Activated CD8-positive, alpha-beta memory T cell treated with anti-CD3 and anti-CD28 coated beads, Interleukin-2, amount 10 ng/mL, durations not matched to agents 7 days and 5 days (primary cell): ENCODE measurements at places on chromosomes 5 and 9. TPM values are rescaled to one million over a fixed set of nuclear protein-coding genes. Genes with fewer than 3 reads are reported as not detected.

Gene OR1J2
- total RNA-seq: not detected

Gene C5orf63
- total RNA-seq: 7.4 TPM

- H3K36me3 ChIP-seq: no peaks in the 10 kb centered on the region
- no peak for DNase-seq
- H3K4me3 ChIP-seq: no peak overlapping the region
- H3K27ac ChIP-seq: no peak overlapping the region
Observed at GRCh38 chr9:128933731-128934130, 12.9 kb downstream of the PHYHD1 start.

DNA sequence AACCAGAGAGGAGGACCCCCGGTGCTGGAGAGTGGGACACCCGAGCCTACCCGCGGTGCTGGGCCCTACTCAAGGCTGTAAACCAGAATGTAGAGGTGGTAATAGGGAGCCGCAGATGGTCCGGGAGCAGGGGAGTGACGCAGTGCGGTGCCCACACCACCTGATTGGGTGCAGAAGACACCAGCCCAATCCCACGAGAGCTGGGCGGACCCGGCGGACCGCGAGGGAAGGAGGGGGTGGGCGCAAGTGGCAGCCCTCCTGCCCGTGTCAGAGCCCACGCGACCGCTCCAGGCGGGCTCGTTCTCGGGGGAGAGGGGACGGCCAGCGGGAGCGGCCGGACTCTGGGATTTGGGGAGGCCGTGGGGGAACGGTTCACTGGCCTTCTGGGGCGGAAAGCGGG, 71.2 kb downstream of the C9orf50 start:
- no peak for DNase-seq
- H3K4me3 ChIP-seq: no peak overlapping the region
- H3K27me3 ChIP-seq: peaks cover 63% of the 10 kb centered on the region
- no peaks in the 10 kb centered on the region for H3K36me3 ChIP-seq
- H3K27ac ChIP-seq: no peak overlapping the region

GRCh38 chr5:16364910-16365309, 100.7 kb downstream of the ZNF622 start:
- no peaks in the 10 kb centered on the region for H3K4me1 ChIP-seq
- H3K4me3 ChIP-seq: no peak overlapping the region
- H3K36me3 ChIP-seq: no peaks in the 10 kb centered on the region
- DNase-seq: no peak
- H3K27ac ChIP-seq: no peak overlapping the region
- H3K27me3 ChIP-seq: no peaks in the 10 kb centered on the region

GRCh38 chr9:137087409-137087925, 682 bp downstream of the MAN1B1 start:
- peak; percentile 64 for DNase-seq
- peaks cover 9% of the 10 kb centered on the region for H3K36me3 ChIP-seq
- peak overlapping the region; percentile 82 for H3K4me3 ChIP-seq
- peak overlapping the region; percentile 89 for H3K27ac ChIP-seq
- H3K27me3 ChIP-seq: no peaks in the 10 kb centered on the region

DNA sequence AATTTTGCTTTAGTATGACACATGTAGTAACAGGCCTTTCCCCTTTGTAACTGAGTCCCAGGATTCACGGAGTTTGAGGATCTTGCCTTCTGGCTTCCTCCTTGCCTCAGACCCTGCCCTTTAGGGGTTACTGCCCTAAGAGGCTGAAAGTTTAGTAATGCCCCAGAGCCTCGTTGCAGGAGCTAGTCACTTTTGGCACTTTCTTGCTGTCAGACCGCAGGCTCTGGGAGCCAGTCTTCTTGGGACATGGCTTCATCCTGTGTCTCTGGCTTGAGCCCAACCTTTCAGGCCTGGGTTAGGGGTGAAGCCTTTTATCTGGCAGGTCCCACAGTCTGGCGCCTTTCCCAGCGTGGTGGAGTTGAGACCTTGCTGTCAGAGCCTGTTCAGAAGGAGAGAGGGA, 185.6 kb upstream of the DMRT1 start:
- no peaks in the 10 kb centered on the region for H3K36me3 ChIP-seq
- H3K27ac ChIP-seq: no peak overlapping the region
- peaks cover 40% of the 10 kb centered on the region for H3K4me1 ChIP-seq
- H3K4me3 ChIP-seq: no peak overlapping the region
- no peak for DNase-seq
- H3K27me3 ChIP-seq: peaks cover 12% of the 10 kb centered on the region

- H3K36me3 ChIP-seq: no peaks in the 10 kb centered on the region
- no peak overlapping the region for H3K27ac ChIP-seq
- no peak for DNase-seq
- no peaks in the 10 kb centered on the region for H3K4me1 ChIP-seq
Observed at GRCh38 chr9:119834064-119834620, 464.9 kb upstream of the BRINP1 start.
